Activated T-cell treated with anti-CD3 and anti-CD28 coated beads, Interleukin-2, amount 50 U/mL, for 72 hours (primary cell): ENCODE measurements at places on chromosomes 13 and 19. TPM values are rescaled to one million over a fixed set of nuclear protein-coding genes. Genes with fewer than 3 reads are reported as not detected.
A peak's percentile ranks its signal among the peaks of the same experiment; 100 is the strongest.

DNA sequence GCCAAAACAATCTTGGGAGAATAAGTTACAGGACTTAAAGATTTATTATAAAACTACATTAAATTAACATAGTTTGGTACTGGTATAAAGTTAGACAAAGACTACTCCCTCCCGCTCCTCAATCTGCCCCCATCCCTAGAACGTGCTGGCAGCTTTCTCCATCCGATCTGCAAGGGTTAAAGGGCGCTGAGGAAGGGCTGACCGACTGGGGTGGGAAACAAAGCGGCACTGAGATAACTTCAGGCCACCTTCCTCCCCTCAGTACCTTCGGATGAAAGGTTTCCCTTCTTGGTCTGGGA is 790 bp upstream of the SUGT1 start:
- H3K4me3 ChIP-seq: no peak overlapping the region
- H3K27ac ChIP-seq: no peak overlapping the region
- H3K27me3 ChIP-seq: no peaks in the 10 kb centered on the region
- H3K4me1 ChIP-seq: peaks cover 12% of the 10 kb centered on the region
- DNase-seq: no peak
- peaks cover 4% of the 10 kb centered on the region for H3K36me3 ChIP-seq

Gene PLA2G4C
- total RNA-seq: 23.9 TPM

DNA sequence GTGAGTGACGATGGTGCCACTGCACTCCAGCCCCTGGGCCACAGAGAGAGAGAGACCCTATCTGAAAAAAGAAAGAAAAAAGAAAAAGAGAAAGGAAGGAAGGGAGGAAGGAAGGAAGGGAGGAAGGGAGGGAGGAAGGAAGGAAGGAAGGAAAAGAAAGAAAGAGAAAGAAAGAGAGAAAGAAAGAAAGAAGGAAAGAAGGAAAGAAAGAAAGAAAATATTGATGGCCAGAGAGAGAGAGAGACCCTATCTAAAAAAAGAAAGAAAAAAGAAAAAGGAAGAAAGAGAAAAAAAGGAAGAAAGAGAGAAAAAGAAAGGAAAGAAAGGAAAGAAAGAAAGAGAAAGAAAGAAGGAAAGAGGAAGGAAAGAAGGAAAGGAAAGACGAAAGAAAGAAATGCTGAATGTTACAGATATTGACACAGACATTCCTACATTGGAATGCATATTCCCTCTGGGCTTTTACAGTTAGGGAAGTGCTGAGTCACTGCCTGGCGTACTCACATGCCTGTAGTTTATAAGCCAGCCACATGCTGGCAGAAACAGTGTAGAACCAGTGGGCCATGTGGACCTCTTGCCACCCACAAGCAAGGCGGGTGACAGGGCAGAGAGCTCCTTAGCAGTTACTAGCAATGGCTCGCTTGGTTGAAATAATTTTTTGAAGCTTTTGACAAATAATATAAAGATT is 34.6 kb upstream of the SLC46A3 start:
- H3K27me3 ChIP-seq: no peaks in the 10 kb centered on the region
- no peak overlapping the region for H3K4me3 ChIP-seq
- no peak overlapping the region for H3K27ac ChIP-seq
- H3K36me3 ChIP-seq: peaks cover 5% of the 10 kb centered on the region
- DNase-seq: no peak

DNA sequence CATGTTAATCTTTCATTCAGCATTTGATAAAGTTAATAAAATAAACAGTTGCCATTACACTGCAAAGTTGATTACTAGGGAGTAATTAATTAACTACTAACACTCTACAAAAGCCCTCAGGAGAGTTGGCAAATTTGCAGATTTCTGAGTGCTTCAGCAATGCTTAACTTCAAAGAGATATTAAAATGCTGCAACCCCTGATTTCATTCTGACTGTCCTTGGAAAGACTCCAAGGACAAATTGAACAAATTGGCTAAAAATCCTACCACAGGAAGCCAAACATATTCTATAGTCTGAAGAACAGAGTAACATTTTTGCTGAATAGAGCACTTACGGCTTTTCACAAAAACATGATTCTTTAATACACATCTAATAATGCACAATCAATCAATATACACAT is 1543.0 kb downstream of the SLITRK5 start:
- H3K4me3 ChIP-seq: no peak overlapping the region
- DNase-seq: no peak
- no peaks in the 10 kb centered on the region for H3K36me3 ChIP-seq
- no peak overlapping the region for H3K27ac ChIP-seq
- no peaks in the 10 kb centered on the region for H3K4me1 ChIP-seq

GRCh38 chr13:95360464-95361097 is 59.3 kb upstream of the ABCC4 start:
- no peaks in the 10 kb centered on the region for H3K36me3 ChIP-seq
- H3K4me1 ChIP-seq: no peaks in the 10 kb centered on the region
- H3K27ac ChIP-seq: no peak overlapping the region
- H3K4me3 ChIP-seq: no peak overlapping the region
- H3K27me3 ChIP-seq: no peaks in the 10 kb centered on the region
- no peak for DNase-seq

Gene AMER2
- total RNA-seq: not detected

Gene NCLN
- total RNA-seq: 35.0 TPM

GRCh38 chr19:53608381-53608780 is 23.4 kb upstream of the DPRX start:
- peaks cover 10% of the 10 kb centered on the region for H3K36me3 ChIP-seq
- H3K4me3 ChIP-seq: no peak overlapping the region
- H3K4me1 ChIP-seq: no peaks in the 10 kb centered on the region
- no peak for DNase-seq

- peaks cover 5% of the 10 kb centered on the region for H3K27me3 ChIP-seq
- H3K4me3 ChIP-seq: no peak overlapping the region
- DNase-seq: no peak
- peaks cover 6% of the 10 kb centered on the region for H3K4me1 ChIP-seq
- H3K27ac ChIP-seq: no peak overlapping the region
These were observed 22.1 kb downstream of the LATS2 start for GRCh38 chr13:21039097-21039800.

Gene KLK11
- not detected for total RNA-seq

GRCh38 chr13:54841682-54842081 is 1813.1 kb downstream of the OLFM4 start:
- DNase-seq: no peak
- H3K27ac ChIP-seq: no peak overlapping the region
- no peaks in the 10 kb centered on the region for H3K27me3 ChIP-seq
- H3K4me3 ChIP-seq: no peak overlapping the region
- H3K4me1 ChIP-seq: no peaks in the 10 kb centered on the region

Gene PLVAP
- total RNA-seq: not detected

GRCh38 chr13:73169971-73170370 is 111.2 kb downstream of the KLF5 start:
- H3K4me3 ChIP-seq: no peak overlapping the region
- H3K27me3 ChIP-seq: no peaks in the 10 kb centered on the region
- no peaks in the 10 kb centered on the region for H3K36me3 ChIP-seq
- no peak overlapping the region for H3K27ac ChIP-seq
- peaks cover 7% of the 10 kb centered on the region for H3K4me1 ChIP-seq

- H3K4me1 ChIP-seq: peaks cover 20% of the 10 kb centered on the region
- H3K4me3 ChIP-seq: peak overlapping the region; percentile 57
- H3K36me3 ChIP-seq: no peaks in the 10 kb centered on the region
- no peak overlapping the region for H3K27ac ChIP-seq
- peak; percentile 44 for DNase-seq
- peaks cover 44% of the 10 kb centered on the region for H3K27me3 ChIP-seq
These were observed 18.7 kb downstream of the GADD45B start for GRCh38 chr19:2494447-2495129.

Gene DNAJC15
- 23.5 TPM for total RNA-seq

DNA sequence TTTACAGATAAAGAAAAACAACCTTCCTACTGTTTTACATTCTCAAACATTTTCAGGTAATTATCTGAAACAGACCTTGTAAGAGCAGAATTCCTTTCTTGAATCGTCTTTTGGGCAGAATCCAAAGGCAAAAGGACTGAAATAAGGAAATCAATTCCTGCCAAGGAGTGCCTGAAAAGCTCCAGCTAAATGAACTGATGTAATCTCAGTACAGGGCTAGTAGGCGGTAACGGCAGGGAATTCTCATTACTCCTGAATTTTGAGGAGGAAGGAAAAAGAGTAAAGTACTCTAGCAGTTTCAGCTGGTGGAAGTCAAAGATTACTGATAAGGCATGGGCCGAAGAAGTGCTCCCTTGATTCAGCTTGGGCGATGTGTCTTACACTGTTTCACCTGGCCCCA is 168.4 kb downstream of the PCDH9 start:
- no peaks in the 10 kb centered on the region for H3K4me1 ChIP-seq
- no peak for DNase-seq
- no peak overlapping the region for H3K4me3 ChIP-seq
- H3K36me3 ChIP-seq: no peaks in the 10 kb centered on the region

DNA sequence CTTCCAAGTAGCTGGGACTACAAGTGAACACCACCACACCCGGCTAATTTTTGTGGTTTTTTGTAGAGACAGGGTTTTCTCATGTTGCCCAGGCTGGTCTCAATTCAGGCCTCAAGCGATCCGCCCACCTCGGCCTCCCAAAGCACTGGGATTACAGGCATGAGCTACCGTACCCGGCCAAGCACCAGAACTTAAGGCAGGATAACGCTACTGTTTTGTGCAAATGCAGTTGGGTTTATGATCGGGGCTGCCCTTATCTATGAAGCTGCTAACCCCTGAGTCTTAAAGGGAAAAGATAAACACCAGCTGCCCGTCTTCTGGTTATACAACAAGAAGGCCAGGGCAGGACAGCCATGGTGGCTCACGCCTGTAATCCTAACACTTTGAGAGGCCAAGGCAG is 12.6 kb upstream of the TM6SF2 start:
- H3K27ac ChIP-seq: no peak overlapping the region
- no peaks in the 10 kb centered on the region for H3K27me3 ChIP-seq
- peaks cover 25% of the 10 kb centered on the region for H3K36me3 ChIP-seq
- no peaks in the 10 kb centered on the region for H3K4me1 ChIP-seq
- H3K4me3 ChIP-seq: no peak overlapping the region
- no peak for DNase-seq

- peaks cover under 1% of the 10 kb centered on the region for H3K27me3 ChIP-seq
- no peak for DNase-seq
- H3K27ac ChIP-seq: no peak overlapping the region
These were observed 31.3 kb downstream of the KCTD12 start for GRCh38 chr13:76854894-76855293.

DNA sequence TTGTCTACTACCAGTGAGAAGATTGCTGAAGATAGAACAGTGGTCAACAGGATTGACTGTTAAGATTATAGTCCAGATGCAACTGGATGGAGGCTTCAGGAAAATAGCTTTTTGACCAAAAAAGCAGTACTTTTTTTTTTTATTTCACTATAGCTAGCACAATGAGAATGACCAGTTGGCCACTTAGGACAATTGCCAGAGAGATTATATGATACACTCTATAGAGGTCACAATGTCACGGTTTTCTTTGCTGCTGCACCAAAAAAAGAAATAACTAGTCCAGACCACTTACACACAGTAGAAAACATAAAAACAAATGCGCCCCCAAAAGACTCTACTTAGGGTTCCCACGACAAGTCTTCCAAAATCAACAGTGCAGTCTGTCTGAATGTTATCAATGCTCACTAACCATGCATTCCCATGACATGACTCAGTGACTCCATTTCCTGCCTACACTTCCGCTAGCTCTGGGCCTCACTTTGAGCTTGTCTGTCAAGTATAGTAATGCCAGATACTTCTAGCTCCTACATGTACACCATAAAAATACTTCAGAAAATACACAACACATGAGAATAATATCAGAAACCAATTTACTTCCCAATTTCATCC is 209.1 kb upstream of the STARD13 start:
- no peak for DNase-seq
- no peak overlapping the region for H3K27ac ChIP-seq
- peaks cover 6% of the 10 kb centered on the region for H3K27me3 ChIP-seq
- H3K4me3 ChIP-seq: no peak overlapping the region
- H3K36me3 ChIP-seq: no peaks in the 10 kb centered on the region
- H3K4me1 ChIP-seq: no peaks in the 10 kb centered on the region

Gene INSL3
- total RNA-seq: 12.5 TPM

GRCh38 chr19:3140667-3141038 is 4.8 kb downstream of the GNA15 start:
- peaks cover 36% of the 10 kb centered on the region for H3K4me1 ChIP-seq
- peak overlapping the region; percentile 18 for H3K27ac ChIP-seq
- peaks cover 7% of the 10 kb centered on the region for H3K27me3 ChIP-seq

Gene TMC4
- 0.63 TPM for total RNA-seq

DNA sequence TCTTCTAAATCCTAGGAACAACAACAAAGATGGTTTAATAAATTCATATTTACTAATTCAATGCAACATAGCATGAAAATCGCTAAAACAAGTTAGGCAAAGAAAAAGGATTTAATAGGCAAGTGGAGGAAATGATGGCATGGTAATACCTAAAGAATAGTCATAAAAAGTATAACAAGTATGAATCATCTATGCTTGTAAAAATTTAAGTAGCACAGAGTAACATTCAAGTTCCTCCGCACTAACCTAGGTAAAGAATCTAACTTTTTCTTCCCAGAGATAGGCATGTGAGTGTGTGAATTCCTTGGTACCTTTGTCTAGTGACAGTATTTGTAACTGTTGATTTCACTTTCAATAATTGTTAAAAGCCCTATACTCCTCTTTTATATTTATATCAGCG is 42.6 kb downstream of the RCBTB2 start:
- no peak for DNase-seq
- H3K4me1 ChIP-seq: peaks cover 12% of the 10 kb centered on the region
- H3K36me3 ChIP-seq: no peaks in the 10 kb centered on the region
- no peaks in the 10 kb centered on the region for H3K27me3 ChIP-seq

DNA sequence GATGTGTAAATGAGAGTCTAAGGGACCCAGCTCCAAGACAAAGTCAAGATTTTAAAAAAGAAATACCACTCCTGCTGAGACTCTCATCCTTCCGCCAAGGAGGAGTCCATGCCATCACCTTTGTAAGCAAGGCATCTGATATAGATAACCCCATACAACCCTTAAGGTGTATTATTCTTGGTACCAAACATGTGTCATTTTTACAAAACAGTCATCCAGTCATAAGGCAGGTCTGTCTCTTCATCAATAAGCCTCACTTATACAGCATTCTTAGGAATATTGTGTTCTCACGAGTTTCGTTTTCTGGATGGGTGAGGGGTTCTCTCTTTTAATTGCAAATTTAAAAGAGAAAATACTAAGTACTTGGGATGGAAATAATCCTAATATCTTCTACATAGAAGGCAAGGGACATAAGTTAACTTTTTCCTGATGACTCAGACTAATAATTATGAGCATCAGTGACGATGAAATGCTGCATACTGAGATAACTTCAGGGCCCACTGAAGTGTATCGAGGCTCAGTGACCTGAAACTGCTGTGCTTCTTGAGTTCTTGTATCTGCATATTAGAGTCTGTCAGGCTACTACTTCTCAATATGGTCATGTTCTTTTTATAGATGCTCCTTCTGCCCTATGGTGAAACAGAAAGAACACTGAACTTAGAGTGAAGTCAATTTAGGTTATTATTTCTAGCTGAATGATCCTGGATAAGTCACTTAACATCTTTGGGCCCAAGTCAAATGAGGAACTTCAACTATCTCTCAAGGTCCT is 166.6 kb downstream of the KLF12 start:
- no peak for DNase-seq
- no peak overlapping the region for H3K4me3 ChIP-seq
- peaks cover 25% of the 10 kb centered on the region for H3K4me1 ChIP-seq
- H3K27me3 ChIP-seq: no peaks in the 10 kb centered on the region
- no peak overlapping the region for H3K27ac ChIP-seq
